ENCODE measurements at places on chromosomes 2 and 18.

DNA sequence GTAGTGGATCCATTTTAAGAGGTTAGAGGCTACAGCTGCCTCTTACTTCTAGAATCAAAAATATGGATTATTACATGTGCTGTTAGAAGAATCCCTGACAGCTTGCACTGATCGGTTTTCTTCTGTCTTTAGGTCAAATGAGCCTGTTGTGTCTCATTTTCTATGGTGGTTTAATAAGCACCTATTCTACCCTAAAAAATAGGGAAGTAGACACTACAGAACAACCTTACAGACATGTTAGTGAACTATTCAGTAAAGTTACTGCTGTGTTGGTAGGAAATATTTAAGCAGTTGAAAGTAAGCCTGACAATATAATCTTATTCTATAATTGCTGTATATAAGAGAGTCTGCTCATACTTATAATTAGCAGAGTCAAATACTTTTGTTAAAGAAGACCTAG, 168.5 kb upstream of the NOSTRIN start:
- DNase-seq: no peak

DNA sequence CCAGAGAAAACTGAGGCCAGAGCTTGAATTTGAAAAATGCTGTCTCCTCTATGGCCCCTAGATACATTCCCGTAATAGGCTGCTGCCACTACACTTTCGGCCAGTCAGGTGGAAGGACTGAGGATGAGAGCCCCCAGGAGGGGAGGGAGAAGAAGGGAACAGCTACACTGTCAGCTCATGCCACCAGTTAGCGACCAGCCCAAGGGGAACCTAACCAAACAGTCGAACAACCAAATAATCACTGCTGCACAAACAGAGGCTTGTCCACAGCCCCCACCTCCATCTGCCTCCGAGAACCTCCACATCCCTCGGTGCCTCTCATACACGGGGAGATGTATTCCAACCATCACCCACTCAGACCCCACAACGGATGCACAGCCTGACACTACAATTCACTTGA, 7.3 kb downstream of the ZNF516 start:
- DNase-seq: no peak

- no peak for DNase-seq
Observed at GRCh38 chr2:24984912-24985311, 13.2 kb upstream of the DNAJC27 start.

DNA sequence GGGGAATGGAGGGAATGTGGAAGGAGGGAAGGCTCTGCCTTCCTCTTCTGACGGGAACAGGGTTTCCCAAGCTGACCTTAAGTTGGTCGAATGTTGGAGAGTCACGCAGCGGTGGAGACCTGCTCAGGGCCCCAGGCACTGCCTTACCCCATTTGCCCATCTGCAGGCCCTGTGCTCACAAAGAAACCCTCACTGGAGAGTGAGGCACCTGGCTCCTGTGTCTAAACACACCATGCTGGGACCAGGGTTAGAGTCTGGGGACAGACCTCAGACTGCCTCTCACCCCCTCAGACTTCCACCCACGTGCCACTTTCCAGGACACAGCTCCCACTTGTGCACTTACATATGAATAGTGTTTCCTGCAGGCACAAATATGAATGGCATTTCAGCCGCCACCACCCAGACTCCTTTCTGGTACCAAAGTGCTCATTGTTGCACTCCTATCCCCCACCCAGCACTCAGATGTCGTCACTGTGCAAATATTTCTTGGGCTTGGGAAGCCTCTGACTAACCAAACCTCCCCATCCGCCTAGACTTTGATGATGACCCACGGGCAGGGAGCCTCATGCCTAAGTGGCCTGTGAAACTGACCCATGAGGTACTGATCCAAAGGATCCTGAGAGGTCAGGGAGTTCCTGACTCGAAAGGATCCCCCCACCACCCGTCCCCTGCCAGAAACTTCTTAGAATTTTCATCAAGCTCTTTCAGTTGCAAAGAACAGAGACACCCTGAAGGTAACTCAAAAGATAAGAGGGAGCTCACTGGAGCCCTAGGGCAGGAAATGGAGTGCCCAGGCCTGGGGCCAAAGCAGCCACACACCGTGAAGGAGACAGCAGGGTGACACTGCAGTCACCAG, 78.3 kb downstream of the STPG4 start:
- DNase-seq: no peak

DNA sequence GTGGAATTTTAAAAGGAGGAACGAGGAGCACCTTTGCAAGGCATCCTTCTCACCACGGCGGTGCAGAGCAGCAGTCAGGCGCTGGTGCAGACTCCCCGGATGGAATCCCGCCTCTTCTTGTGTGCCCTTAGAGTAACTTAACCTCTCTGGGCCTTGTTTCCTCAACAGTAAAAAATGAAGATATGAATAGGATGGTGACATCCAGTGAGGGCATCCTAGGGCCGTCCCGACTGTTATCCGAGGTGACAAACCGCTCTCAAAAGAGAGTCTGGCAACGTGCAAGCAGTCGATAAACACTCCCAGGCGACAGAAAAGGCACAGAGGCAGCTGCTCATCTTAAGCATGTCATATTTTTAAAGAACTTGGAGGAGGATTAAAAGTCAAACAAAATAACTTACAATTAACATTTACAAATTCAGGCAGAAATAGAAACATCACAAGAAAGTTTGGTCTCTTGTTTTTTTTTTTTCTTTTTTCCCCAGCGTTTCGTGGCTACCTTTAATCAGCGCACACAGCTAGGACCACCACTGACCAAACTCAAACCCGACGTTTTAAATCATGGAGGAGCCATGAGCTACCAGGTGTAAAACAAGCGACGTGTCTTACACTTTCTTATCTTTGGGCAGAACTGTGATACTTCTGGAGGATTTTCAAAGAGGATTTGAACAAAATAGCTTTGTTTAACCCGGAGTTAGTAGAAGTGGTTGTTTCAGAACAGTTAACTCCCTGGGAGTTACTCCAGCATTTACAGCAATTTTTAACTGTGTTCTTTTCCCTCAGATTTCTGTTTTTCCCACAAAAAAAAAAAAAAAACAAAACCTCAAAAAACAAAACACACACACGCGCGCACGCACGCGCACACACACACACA, 2.1 kb downstream of the MBP start:
- no peak for DNase-seq

- DNase-seq: no peak
Observed at GRCh38 chr18:45860971-45861370, 35.5 kb downstream of the SIGLEC15 start.

DNA sequence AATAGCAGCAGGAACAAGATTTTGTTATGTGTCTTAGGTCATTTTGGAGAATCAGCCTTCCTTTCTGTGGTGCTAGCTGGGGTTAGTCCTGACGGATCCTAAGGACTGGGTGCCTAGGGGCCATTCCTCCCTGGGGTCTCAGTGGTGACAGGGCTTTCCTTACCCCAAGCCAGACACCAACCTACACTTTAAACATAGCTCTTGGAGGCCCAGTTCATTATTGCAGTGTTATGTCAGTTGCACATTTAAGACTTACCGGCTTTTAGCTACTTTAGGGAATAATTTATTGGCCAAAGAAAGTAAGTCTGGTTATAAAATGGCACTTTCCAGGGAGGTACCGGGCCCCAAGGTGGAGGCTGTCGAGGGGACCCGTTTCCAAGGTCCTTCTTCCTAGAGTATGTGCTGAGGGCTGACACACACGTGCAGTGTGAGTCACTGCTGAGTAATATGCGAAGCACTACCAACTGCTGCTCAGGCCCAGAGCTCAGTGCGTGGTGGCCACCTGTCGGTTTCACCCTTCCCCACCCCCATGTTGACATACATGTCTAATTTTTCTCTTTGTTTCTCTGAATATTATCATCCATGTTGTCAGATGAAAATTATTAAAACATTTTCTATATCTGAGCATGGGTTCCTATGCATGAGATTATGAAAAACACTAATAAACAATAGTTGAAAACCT, 37.0 kb upstream of the GRHL1 start:
- DNase-seq: peak; percentile 17
